ENCODE measurements at places on chromosomes 3 and 15. TPM values are rescaled to one million over a fixed set of nuclear protein-coding genes. Genes with fewer than 3 reads are reported as not detected.

The PPP1R14D gene
- not detected for total RNA-seq

The LYSMD2 gene
- 4.2 TPM for total RNA-seq

The GATM gene
- total RNA-seq, result 1.3 TPM

The LEKR1 gene
- total RNA-seq, result under 0.01 TPM

The LRRK1 gene
- total RNA-seq, result 4.2 TPM

The CACNA2D3 gene
- total RNA-seq, result 0.13 TPM

The ISLR2 gene
- not detected for total RNA-seq

The SLC28A2 gene
- not detected for total RNA-seq

The MOBP gene
- total RNA-seq, result not detected

The ROBO1 gene
- 66.6 TPM for total RNA-seq

The CPNE9 gene
- not detected for total RNA-seq

The DNAH12 gene
- total RNA-seq, result 0.13 TPM

The FBXL22 gene
- under 0.01 TPM for total RNA-seq

The PTPRG gene
- total RNA-seq, result 11.1 TPM

The TSEN2 gene
- total RNA-seq, result 21.3 TPM

The TEX55 gene
- total RNA-seq, result not detected

The HTD2 gene
- total RNA-seq, result 7.6 TPM

The SYNM gene
- 0.26 TPM for total RNA-seq

The SHISA5 gene
- 131 TPM for total RNA-seq

The GOLGA8T gene
- 0.13 TPM for total RNA-seq

The TLR9 gene
- not detected for total RNA-seq

The BCL2A1 gene
- 0.38 TPM for total RNA-seq

The LRRC31 gene
- total RNA-seq, result not detected

The TMOD2 gene
- total RNA-seq, result 2.2 TPM

The NAALADL2 gene
- total RNA-seq, result 1.1 TPM

The CCR2 gene
- total RNA-seq, result 0.13 TPM

The SNX22 gene
- total RNA-seq, result under 0.01 TPM

The FBXO40 gene
- total RNA-seq, result not detected

The ZNF80 gene
- total RNA-seq, result not detected

The C3orf70 gene
- under 0.01 TPM for total RNA-seq

The GOLGA8K gene
- 0.26 TPM for total RNA-seq

The PATL2 gene
- total RNA-seq, result 0.13 TPM

The CPLX3 gene
- total RNA-seq, result not detected

The COL8A1 gene
- 2.7 TPM for total RNA-seq

The GPR160 gene
- total RNA-seq, result 2.0 TPM

The LDHAL6B gene
- total RNA-seq, result not detected

The UBE3A gene
- 67.7 TPM for total RNA-seq

The GOLGA6B gene
- not detected for total RNA-seq

The TGM5 gene
- 1.8 TPM for total RNA-seq

The STAC gene
- 1.1 TPM for total RNA-seq

Measured in bronchial epithelial cell (primary cell).